ENCODE measurements at places on chromosomes 16 and 17.

DNA sequence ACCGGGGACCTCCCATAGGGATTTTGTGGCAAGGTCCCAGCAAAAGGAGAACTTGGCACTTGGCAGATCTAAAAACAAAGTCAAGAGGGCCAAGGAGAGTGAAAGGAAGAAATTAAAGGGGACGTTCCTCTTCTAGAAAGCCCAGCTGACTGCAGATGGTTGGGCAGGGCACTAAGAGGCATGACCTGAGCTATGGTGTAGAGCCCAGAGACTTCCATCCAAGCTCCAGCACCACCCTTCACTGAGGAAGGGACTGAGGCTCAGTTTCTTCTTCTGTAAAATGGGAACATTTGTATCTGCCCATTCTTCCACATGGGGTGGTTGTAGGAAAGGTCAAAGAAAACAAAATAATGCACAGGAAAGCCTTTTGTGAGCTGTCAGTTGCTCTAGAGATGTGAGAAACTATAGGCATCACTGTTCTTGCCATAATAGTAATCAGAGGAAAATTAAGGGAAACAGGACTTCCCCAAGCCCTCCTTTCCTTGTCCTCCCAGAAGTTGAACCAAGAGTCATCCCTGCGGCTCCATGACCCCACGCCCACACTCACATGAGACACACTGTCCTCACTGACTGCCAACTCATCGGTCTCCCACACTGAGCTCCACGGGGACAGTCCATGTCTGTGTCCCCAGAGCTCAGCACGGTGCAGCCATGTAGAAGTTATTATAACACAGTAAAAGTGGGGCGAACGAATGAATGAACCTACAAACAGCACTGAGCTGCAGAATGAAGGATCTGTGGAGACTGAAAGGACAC lies 10.4 kb downstream of the CD300LF start:
- no peak for DNase-seq

DNA sequence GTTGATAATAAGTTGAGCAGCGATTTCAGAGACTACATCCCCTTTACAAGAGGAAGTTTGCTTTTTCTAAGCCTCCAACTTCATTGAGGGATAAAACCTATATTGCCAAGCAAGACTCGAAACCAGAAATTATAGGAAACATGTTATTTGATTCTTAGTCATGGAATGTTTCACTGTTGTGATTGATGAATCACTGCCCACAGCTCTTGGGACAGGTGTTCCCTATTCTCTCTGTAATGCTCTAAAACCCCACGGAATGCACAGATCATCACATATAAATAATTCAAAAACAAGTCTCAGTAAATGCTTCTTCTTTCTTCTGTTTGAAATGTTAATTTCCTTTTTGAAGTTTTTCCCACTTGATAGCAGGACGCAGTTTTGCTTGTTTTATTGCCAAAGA lies 809.5 kb upstream of the GOT2 start:
- DNase-seq, result no peak

- no peak for DNase-seq
Observed at GRCh38 chr17:49029801-49030200, 32.6 kb downstream of the IGF2BP1 start.

GRCh38 chr17:39237586-39237985 lies 11.8 kb upstream of the STAC2 start:
- DNase-seq, result no peak

GRCh38 chr17:12680993-12681392 lies 15.3 kb downstream of the MYOCD start:
- no peak for DNase-seq

GRCh38 chr16:77322757-77323156 lies 112.1 kb downstream of the ADAMTS18 start:
- DNase-seq, result no peak

DNA sequence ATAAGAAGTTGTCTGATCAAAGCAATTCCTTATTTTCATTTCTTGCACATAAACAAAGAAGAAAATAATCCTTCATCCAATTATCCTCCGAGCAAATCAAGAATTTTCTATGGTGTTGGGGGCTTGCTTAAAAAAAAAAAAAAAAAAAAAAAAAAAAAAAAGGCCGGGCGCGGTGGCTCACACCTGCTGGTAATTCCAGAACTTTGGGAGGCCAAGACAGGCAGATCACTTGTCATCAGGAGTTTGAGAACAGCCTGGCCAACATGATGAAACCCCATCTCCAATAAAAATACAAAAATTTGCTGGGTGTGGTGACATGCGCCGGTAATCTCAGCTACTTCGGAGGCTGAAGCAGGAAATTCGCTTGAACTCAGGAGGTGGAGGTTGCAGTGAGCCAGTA lies 19.3 kb downstream of the CNP start:
- DNase-seq, result no peak

DNA sequence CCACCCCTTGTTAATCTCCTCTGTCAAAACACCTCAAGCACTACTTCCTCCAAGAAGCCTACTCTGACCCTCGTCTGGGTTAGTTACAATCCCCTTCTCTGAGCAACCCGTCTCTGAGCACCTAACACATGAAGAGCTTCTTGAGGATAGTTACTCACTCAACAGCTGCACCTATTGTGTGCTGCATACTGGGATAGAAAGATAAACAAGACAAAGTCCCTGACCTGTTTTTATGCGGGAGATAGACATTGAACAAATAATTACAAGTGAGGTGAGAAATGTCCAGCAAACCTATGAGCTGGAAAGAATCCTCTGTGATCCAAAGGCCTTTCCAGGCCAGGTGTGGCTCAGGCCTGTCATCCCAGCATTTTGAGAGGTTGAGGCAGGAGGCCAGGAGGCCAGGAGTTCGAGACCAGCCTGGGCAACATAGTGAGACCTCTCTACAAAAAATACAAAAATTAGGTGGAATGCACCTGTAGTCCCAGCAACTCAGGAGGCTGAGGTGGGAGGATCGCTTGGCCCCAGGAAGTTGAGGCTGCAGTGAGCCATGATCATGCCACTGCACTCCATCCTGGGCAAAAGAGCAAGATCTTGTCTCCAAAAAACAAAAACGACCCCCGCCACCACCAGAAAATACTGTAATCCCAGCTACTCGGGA lies 5.5 kb upstream of the ZNF771 start:
- DNase-seq, result no peak

- DNase-seq, result no peak
Observed at GRCh38 chr17:44241106-44241624, 21.7 kb upstream of the UBTF start.

DNA sequence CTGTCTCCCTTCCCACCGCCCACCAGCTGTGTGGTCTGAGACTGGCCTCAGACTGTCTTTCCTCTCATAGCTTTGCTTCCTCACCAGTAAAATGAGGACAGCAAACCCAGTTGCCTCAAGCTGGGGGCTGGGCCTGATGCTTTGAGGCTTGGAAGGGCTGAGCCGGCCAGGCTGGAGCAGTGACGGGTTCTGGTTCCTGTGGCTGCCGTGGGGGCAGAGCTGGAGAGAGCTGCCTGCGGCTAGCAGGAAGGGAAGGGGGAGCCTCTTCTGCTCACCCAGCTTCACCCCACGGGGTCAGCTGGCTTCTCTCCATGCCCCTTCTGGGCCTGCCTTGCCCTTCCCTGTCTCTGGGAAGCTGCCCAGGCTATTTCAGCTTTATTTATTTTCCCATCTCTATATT lies 23.7 kb downstream of the LASP1 start:
- DNase-seq, result no peak

GRCh38 chr16:86089991-86090390 lies 191.0 kb downstream of the IRF8 start:
- no peak for DNase-seq

GRCh38 chr17:72266112-72266775 lies 145.4 kb downstream of the SOX9 start:
- DNase-seq, result peak; percentile 77

- no peak for DNase-seq
Observed at GRCh38 chr16:55091213-55091870, 160.7 kb downstream of the IRX5 start.

DNA sequence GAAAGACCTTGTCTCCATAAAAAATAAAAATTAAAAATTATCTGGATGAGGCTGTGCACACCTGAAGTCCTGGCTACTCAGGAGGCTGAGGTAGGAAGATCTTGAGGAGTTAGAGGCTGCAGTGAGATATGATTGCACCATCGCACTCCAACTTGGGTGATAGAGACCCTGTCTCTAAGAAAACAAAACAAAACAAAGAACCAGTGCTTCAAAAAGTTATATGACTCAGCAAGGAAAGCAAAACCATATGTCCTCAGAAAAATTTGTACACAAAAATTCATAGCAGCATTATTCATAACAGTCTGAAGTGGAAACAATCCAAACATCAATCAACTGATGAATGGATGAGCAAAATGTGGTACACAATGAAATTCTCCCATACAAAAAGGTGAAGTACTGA lies 48.9 kb downstream of the SLFN5 start:
- DNase-seq, result no peak

- DNase-seq, result no peak
Observed at GRCh38 chr17:37520174-37520573, 30.5 kb downstream of the DUSP14 start.

GRCh38 chr16:10957771-10958482 lies 13.6 kb downstream of the CLEC16A start:
- no peak for DNase-seq

DNA sequence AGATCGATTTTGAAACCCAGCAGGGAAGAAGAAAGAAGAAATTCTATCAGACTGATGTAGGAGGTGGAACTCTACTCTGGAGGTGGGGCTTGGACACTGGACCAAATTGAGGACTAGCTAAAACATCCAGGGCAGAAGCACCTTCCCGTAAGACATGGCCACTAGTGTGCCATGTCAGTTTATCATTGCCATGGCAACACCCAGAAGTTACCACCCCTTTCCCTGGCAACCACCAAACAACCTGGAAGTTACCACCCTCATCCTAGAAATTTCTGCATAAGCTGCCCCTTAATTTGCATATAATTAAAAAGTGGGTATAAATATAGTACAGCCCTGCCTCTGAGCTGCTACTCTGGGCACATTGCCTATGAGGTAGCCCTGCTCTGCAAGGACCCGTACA lies 66.7 kb downstream of the NACA2 start:
- no peak for DNase-seq

- DNase-seq, result no peak
Observed at GRCh38 chr17:58684003-58684402, 7.8 kb downstream of the TEX14 start.

DNA sequence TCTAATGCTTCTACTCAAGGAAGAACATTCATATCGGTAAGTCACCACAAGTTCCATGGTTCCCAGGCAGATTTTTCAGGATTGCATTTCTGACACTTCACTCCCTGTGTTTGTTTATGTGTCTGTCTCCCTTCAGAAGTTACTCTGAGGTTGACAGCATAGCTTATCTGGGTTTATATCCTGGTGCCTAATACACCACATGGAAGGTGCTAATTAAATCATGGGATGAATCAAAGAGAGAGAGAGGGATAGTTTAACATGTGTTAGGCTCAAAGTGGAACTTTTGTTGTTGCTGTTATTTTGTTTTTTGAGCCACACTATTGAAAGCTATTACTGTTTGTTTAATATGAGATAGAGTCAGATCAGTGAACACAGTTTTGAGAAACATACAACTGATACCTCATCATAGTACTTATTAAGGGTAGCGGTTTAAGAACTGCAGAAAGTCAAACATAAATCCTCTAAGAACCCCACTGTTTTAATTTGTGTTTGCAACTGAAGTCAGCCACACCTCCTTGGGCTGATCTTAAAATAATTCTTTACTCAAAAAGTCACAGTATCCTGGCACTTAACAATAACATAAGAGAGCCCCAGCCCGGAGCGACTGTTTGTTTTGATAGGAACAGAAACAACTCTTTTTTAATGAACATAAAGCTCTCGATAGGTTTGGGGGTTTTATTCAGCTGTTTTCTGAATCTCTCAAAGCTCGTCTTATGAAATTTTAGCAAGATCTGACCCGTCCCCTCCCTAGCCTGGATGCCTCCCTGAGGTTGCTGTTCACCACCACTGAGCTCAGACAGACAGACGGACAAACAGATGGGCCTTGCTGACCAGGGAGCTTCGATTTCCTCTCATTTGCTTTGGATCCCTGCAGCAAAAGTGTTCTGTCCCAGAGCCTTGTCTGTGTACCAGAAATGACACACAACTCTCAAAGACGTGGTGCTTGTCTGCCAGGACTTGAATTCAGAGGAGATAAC lies 98.3 kb upstream of the MYOCD start:
- DNase-seq, result no peak

DNA sequence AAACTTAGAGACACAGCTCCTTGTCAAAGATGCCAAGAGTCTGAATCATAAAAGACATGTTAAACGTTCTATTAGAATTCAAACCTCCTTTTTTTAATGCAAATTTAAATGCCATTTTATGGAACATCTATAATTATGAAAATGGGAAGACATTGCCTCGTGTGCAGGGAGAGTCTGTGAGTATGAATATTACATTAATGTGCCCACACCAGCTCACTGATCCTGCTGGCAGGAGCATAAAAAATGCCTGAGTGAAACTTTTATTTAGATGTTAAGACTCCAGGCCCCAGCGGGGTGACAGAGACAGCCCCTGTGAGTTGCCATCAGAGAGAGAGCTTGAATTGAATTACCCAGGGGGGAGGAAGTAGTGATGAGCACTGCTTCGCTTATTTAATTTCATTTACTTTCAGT lies 84.8 kb downstream of the SNX11 start:
- DNase-seq, result no peak

- no peak for DNase-seq
Observed at GRCh38 chr17:31494259-31495021, 103.0 kb downstream of the RAB11FIP4 start.

- DNase-seq, result no peak
Observed at GRCh38 chr16:70161350-70161749, 12.2 kb upstream of the CLEC18C start.

DNA sequence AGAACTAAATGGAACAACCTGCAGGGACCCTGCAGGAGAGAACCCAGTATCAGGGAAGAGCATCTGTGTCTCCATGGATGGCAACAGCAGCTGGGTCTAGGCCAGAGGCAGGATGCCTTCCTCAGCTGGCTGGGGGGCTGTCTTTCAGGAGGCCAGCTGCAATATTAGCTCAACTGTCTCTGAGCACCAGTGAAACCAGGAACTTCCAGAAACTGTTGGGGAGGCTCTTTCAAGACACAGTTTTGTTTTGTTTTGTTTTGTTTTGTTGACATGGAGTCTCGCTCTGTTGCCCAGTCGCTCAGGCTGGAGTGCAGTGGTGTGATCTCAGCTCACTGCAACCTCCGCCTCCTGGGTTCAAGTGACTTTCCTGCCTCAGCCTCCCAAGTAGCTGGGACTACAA lies 7.6 kb downstream of the GPR142 start:
- no peak for DNase-seq

DNA sequence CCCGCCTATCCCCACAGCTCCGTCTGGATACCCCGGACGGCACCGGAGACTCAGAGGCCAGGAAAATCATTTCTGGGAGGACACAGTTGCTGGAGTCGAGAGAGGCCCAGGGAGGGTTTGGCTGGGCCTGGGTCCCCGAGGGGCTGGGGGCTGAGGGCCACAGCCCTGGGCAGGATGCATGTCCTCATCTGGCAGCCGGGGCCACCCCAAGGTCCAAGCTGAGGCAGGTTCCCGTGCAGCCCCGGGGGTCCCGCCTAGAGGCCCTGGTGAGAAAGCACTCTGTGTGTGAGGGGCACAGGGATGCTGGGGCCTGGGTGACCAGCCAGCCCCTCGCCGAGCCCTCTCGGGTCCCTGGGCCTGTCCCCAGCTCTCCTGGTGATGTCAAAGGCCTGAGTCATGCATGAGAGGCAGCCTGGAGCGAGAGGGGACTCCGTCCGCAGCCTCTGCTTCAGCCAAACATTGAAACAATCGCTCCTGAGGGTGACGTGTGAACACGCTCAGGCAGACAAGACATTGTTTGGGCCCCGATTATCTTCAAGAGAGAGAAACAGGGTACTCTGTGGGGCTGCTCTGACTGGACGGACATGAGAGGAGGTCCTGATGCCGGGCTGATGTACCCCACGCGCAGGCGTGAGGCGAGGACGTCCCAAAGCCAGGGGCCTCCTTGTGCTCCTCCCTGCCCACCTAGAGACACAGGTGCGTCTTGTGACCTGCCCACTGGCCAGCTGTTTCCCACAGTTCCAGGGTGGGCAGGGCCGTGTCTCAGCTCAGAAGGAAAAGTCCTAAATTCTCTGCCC lies 25.8 kb upstream of the C1QTNF8 start:
- DNase-seq, result no peak
